ENCODE measurements at places on chromosomes 11 and 22. TPM values are rescaled to one million over a fixed set of nuclear protein-coding genes. Genes with fewer than 3 reads are reported as not detected.

The ABTB2 gene
- 6.1 TPM for total RNA-seq

The MPZL3 gene
- total RNA-seq: 83.9 TPM

The SMIM38 gene
- 1.1 TPM for total RNA-seq

The P2RX6 gene
- 0.40 TPM for total RNA-seq

The DRICH1 gene
- total RNA-seq: not detected

The VSIG10L2 gene
- not detected for total RNA-seq

The KREMEN1 gene
- total RNA-seq: 0.15 TPM

The TRPC6 gene
- total RNA-seq: not detected

The ST3GAL4 gene
- total RNA-seq: 13.6 TPM

The PLA2G6 gene
- 28.4 TPM for total RNA-seq

The DCHS1 gene
- total RNA-seq: 0.53 TPM

The RNF215 gene
- 7.1 TPM for total RNA-seq

The DMC1 gene
- 14.7 TPM for total RNA-seq

The SCARF2 gene
- 0.21 TPM for total RNA-seq

The KCTD14 gene
- total RNA-seq: 0.27 TPM

The ANO3 gene
- not detected for total RNA-seq

The PHLDA2 gene
- 3.5 TPM for total RNA-seq

The SMC1B gene
- 0.55 TPM for total RNA-seq

The OR2D2 gene
- not detected for total RNA-seq

The MMP8 gene
- not detected for total RNA-seq

The SUSD2 gene
- total RNA-seq: 0.42 TPM

The RAC2 gene
- total RNA-seq: 498 TPM

The FOXRED1 gene
- 49.2 TPM for total RNA-seq

The CHRNA10 gene
- total RNA-seq: 1.4 TPM

The TMEM191C gene
- total RNA-seq: 1.4 TPM

The SYCE3 gene
- total RNA-seq: not detected

The C22orf31 gene
- total RNA-seq: not detected

The OR52K1 gene
- total RNA-seq: not detected

The LRP4 gene
- total RNA-seq: 0.38 TPM

The BTG4 gene
- total RNA-seq: not detected

The SCGB1A1 gene
- total RNA-seq: not detected

The GAL3ST1 gene
- total RNA-seq: not detected

The TUB gene
- total RNA-seq: 0.36 TPM

The CABP4 gene
- total RNA-seq: 0.23 TPM

The DERL3 gene
- total RNA-seq: 8.1 TPM

The GPHA2 gene
- not detected for total RNA-seq

The EHD1 gene
- 82.2 TPM for total RNA-seq

The ARHGAP20 gene
- total RNA-seq: not detected

The ALKBH3 gene
- total RNA-seq: 48.1 TPM

The BIRC3 gene
- total RNA-seq: 177 TPM

The CASP5 gene
- total RNA-seq: not detected

The MRPL17 gene
- total RNA-seq: 132 TPM

The CREB3L1 gene
- total RNA-seq: not detected

The SCGB1C1 gene
- total RNA-seq: not detected

The PNPLA3 gene
- total RNA-seq: 0.15 TPM

The MAPK11 gene
- 11.4 TPM for total RNA-seq

The HBB gene
- total RNA-seq: not detected

The MMP3 gene
- not detected for total RNA-seq

The GRIK4 gene
- not detected for total RNA-seq

The RAG2 gene
- total RNA-seq: not detected
